ENCODE measurements at places on chromosomes 2 and 18.

DNA sequence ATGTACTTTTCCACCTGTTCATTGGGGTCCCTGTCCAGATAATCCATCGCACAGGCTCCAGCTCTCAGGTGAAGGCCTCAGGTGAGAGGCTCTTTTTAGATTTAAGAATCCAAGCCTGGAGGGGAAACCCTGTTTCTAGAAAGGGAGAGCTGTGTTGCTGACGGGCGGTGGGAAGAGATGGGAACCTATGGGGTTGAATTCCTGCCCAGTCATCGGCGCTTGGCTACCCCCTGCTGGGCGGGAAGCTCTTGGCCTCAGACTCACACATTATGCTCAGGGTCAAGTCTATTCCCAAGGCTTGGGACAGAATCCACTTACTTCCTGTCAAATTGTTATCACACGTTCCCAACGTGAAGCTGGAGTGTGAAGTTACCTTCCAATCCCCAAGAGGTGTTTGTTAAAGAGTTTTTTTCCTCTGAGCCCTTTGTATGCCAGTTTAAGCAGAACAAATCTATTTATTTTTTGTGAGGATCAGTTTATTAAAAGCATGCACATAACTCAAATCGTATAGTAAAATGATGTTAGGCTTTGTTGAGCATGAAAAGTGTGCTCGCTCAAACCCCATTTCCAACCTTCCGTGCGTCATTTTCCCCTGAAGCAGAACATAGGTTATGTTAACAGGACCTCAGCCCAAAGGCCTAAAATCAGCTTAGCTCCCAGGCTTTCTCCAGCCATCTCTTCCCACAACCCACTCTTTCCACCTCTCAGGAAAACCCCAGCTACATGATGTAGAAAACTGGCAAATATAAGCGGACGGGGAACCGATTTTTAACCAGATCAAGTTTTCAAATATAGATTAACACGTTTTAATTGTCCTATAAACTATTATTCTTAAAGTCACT, 181.7 kb upstream of the ETAA1 start:
- no peak for DNase-seq

- DNase-seq, result no peak
These were observed 13.3 kb downstream of the MRPL44 start for GRCh38 chr2:223970343-223971128.

DNA sequence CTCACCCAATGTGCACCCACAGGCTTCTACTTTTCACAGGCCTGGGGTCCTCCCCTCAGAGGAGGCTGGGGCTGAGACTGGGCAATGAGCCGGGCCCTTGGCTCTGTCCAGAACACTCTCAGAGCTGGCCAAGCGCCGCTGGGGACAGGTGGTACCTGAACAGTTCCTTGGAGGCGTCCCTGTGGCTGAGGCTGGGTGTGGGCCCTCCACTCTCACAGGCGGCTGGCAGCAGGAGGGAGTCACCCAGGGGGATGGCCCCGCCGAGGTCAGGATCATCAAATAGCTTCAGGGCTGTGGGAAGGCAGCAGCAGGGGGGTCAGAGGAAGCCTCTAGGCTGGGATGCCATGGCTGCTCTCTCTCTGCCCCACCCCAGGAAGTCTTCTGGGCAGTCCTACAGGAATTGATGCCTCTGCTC, 27.1 kb downstream of the HS1BP3 start:
- DNase-seq, result no peak

DNA sequence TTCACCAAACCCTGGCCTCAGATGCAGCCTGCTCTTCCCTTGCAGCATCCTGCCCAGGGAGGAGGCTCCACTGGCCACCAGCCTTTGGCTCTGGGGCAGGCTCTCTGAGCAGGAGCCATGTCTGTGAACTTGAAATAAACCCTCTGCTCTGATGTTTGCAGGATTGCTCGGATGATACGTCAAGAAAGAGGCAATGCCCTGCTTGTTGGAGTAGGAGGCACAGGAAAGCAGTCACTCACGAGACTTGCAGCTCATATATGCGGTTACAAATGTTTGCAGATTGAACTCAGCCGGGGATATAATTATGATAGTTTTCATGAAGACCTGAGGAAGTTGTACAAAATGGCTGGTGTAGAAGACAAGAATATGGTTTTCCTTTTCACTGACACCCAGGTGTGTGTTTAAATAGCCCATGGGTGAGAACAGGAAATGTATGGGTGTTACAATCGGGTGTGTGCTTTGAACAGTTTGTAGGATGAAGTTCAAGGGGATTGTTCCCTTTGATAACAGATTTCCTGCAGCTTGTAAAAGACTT, 177.9 kb downstream of the DNAH6 start:
- no peak for DNase-seq

GRCh38 chr2:154495455-154495868, 203.0 kb upstream of the KCNJ3 start:
- DNase-seq, result no peak

All from stimulated activated CD8-positive, alpha-beta memory T cell treated with anti-CD3 and anti-CD28 coated beads, Interleukin-7, amount 100 ng/mL, for 48 hours (primary cell).